Stimulated activated CD8-positive, alpha-beta memory T cell treated with anti-CD3 and anti-CD28 coated beads, Interleukin-4, amount 100 ng/mL, for 1 hour (primary cell): ENCODE measurements at places on chromosomes 11 and 22.
A peak's percentile ranks its signal among the peaks of the same experiment; 100 is the strongest.

DNA sequence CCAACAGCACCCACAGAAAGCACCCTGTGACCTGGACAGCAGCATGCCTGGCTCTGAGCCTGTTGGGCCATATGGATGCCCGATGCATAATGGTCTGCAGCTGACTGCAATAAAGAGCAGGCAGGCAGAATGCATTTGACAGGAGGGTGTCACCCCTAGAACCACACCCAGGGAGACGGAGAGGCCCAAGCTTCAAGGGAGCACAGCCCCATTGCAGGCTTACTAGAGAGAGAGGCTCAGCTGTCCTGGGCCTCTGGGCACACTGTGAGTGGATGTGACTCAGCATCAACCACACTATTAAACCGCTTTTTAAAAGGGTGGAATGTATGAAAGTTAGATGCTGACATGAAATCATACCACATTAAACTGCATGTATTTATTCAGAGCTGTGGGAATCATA is 365.3 kb downstream of the CTTN start:
- no peak for DNase-seq

- DNase-seq, result no peak
Observed at GRCh38 chr11:94754335-94754734, 13.8 kb upstream of the AMOTL1 start.

DNA sequence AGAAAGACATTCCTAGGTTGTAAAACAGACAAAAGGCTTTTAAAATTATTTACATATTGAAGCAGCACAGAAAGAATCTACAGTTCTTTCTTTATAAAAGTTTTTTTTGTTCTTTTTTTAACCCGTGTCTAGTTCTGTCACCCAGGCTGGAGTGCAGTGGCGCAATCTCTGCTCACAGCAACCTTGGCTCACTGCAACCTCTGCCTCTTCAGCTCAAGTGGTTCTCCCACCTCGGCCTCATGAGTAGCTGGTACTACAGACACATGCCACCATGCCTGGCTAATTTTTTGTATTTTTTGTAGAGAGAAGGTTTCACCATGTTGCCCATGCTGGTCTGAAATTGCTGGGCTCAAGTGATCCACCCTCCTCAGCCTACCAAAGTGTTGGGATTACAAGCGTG is 3.8 kb upstream of the INCENP start:
- no peak for DNase-seq

DNA sequence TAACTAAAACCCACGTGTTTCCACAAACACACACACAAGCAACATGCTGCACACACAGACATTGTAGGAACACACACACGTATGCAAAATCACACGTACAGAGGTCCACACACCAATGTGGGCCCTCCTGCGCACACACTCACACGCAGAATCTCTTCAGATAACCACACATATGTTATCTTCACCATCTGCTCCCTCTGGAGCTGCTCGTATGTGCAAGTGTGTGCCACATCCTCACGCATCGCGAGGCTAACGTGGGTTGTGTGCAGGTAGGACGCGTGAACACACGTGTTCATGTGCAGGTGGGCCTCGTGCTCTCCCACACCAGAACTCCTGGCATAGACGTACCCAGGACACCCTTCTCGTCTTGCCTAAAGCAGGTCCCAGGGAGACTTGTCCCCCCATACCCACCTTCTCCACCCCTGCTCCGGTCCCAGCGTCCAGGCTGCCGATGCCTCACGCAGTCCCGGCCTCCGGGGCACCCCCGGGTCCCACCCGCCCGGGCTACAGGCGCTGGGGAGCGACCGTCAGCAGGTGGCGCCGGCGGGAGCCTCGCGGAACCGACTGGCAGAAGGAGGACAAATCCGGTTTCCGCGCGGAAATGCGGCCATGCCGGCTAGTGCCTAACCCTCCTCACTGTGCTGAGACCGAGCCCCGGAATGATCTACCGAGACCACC is 10.3 kb upstream of the IGSF9B start:
- DNase-seq, result peak; percentile 54

DNA sequence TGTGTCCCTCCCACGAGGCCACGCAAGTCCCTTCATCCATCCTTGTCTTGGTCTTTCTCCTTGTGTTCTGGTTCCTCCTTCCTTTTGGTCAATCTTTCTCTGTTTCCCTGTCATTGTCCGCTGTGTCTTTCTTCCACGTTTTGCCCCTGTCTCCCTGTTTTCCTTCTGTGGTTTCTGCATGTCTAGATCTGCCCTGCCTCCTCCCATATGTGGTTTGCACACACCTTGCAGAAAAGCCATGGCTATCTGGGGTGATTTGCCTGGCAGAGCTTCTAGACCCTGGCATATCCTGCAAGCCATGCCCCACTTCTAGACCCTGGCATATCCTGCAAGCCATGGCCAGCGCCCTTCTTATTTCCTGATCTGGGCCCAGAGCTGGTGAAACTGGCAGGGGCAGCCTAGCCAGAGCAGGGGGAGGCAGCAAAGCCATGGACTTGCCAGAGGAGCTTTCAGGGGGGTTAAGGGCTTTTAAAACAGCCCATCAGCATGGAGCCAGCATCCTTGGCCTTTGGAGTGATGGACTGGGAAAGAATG is 131.6 kb upstream of the NECTIN1 start:
- no peak for DNase-seq

DNA sequence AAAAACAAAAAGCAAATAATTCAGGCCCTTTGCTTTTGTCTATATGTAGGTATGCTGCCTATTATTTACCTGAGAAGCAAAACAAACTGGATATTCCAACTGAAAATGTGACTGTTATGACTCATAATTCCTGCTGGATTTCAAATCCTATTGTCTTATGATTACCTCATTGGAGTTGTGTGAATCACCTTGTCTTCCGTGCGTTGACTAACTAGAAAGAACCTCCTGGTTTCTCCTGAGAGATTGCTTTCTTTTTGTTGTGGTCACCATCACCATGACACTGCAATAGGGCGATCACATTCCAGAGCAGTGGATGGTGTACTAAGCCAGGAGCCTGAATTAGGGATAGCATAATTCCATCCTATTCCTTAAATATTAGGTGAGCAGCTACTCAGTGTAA is 23.0 kb upstream of the EXPH5 start:
- DNase-seq, result no peak

- DNase-seq, result no peak
Observed at GRCh38 chr11:75873417-75874221, 58.6 kb downstream of the UVRAG start.

GRCh38 chr11:122691549-122692150 is 36.1 kb downstream of the UBASH3B start:
- no peak for DNase-seq

DNA sequence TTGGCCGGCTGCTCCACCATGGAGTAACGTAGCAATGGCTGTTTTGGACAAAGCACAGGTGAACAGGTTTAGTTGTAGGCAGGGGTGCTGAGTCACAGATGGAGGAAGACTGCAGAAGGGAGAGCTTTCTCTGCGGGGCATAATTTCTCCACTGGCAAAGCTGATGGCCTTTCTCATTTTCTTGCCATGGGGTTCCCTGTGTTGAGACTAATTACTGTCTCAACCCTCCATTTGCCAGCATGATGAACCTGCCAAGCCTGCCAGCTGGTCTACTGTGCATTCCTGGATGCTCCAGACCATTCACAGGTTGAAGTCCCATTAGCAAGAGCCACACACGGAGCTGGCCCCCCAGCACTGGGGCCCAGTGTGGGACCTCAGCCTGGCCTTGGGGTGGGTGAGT is 202.4 kb downstream of the BARX2 start:
- no peak for DNase-seq

DNA sequence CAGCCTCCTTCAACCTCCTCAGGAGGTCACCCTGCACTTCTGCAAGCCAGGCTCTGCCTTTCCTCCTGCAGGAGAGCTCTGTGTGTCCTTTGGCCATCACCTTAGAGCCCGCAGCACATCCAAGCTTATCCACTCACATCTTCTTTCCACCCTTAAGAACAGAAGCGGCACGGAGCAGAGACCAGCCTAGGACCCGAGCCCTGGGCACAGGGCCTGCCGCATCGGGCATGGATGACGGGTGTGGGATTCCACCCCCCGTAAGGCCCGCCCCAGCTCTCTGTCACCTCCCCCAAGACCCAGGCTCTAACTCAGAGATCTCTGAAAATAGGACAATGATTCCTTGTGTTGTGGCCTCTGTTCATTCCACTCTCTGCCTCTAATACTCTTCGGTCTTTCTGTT is 42.1 kb upstream of the PHF21B start:
- DNase-seq, result no peak

DNA sequence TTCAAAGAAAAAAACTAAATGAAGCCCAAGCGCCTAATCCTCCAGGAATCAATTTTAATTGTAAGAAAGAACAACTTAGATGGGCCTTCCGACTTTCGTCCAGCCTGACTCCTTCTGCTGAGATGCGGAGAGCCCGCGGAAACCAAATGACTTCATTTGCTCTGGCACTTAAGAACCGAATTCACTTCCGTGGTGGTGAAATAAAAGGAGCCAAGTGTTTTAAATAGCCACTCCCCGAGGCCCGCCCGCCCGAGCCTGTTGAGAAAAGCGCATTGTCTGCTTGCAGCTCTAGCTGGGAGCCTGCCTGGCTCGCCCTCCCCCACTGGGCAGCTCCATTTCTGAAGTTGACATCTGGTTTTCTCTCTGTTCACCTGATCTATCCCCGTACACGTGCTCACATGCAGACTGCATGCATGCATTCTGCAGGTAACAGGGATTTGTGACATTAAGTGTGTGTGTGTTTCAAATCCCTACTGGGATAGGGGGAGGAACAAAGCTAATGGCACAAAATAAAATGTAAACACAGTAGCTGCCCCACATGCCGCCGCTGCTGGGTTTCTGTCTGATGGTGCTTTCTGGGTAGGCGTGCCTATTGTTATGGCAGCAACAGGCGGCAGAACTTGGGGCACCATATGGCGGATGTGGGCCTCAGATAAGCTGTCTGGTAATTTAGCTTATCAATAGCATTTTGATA is 6.2 kb downstream of the TEAD1 start:
- DNase-seq, result no peak

GRCh38 chr22:24948356-24949202 is 2.1 kb upstream of the LHFPL7 start:
- DNase-seq, result no peak

DNA sequence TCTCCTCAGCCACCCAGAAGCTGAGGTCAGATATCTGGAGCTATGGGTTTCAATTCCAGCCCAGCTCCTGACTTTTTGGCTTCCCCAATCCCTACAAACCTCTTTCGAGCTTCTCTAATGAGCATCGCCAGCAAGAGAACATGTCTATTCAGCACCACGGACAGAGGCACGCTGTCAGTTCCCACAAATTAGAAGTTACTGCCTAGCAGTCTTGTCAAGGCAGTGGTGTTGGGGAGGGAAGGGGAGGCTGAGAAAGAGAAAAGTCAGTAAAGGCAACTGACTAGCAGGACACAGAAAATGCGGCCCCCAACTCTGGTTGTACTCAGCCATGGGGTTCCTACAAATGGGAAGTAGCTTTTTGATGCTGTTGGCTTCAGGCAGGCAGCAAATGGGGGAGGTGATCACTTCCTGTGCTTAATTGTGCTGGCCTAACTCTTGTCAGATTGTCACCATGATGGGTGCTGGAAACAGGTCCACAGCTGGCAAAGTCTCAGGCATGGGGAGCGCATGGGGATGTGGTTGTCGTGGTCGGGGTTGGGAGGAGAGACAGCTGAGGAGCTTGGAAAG is 205.9 kb downstream of the ST3GAL4 start:
- DNase-seq, result no peak

DNA sequence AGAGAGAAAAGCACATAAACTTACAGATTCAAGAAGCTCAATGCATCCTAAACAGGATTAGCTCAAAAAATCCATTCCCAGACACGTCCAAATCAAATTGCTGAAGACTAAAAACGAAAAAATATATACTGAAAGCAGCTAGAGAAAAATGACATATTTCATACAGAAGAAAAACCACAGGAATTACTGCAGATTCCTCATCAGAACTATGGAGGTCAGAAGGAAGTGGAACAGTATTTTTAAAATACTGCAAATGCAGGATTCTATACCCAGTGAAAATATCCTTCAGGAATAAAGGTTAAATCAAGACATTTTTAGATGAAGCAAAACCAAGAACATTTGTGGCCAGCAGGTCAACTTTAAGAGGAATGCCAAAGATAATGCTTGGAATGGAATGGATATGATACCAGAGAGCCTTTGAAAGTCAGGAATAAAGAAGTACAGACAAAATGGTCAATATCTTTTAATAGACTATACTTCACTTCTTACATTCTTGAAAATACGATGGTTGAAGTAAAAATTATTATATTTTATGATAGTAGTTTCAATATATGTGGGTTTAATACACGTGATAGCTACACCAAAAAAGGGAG is 352.9 kb downstream of the CTTN start:
- DNase-seq, result no peak

GRCh38 chr11:107819361-107820014 is 39.1 kb downstream of the SLC35F2 start:
- no peak for DNase-seq

GRCh38 chr11:27910186-27910931 is 197.6 kb downstream of the KIF18A start:
- DNase-seq, result no peak

DNA sequence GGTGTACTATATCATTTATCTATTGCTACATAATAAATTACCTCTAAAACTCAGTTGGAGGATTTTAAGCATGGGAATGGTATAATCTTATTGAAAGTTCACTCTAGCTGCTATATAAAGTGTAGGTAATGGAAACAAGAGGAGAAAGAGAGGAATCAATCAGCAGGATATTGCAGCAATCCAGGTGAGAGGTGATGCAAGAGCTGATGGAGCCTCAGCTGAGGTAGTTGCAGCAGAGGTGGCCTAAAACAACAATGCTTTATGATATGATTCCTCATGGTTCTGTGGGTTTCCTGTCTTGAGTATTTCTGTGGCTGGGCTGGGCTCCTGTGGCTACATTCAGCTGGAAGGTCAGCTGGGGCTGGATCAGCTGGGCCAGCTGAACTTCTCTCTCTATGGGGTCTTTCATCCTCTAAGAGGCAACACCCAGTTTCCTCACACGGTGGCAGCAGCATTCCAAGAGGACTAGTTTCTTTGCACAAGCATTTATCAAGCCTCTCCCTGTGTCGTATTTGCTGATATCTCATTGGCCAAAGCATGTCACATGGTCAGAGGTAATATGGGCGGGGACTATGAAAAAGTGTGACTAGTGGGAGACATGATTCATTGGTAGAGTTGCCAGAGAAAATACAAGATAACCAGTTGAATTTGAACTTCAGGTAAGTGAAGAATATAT is 135.4 kb upstream of the LARGE1 start:
- no peak for DNase-seq

- DNase-seq, result no peak
Observed at GRCh38 chr11:95545116-95545875, 244.3 kb downstream of the FAM76B start.

- no peak for DNase-seq
Observed at GRCh38 chr11:73087730-73088129, 54.4 kb downstream of the FCHSD2 start.

DNA sequence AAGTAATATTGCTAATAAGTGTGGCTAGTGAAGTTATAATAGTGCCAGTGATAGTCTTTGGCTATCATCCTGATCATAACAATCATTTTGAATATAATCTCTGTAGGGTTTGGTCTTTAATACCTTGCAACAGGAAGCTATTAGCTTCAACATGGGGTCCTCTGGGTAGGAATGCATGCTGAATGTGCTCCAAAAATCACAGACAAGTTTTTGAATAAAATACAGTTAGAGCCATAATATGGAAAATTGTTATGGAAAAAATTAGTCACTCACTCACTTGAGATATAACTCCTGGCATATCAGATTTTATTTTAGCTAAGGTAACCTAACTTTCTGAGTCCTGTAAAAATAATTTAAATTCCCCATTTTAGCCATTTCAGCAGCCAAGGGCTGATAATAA is 95.4 kb upstream of the MTMR2 start:
- no peak for DNase-seq

- DNase-seq, result no peak
Observed at GRCh38 chr22:41782316-41782715, 18.2 kb upstream of the CCDC134 start.

GRCh38 chr11:125561924-125562323 is 7.4 kb upstream of the EI24 start:
- no peak for DNase-seq
